ENCODE measurements at places on chromosomes 4 and X.

DNA sequence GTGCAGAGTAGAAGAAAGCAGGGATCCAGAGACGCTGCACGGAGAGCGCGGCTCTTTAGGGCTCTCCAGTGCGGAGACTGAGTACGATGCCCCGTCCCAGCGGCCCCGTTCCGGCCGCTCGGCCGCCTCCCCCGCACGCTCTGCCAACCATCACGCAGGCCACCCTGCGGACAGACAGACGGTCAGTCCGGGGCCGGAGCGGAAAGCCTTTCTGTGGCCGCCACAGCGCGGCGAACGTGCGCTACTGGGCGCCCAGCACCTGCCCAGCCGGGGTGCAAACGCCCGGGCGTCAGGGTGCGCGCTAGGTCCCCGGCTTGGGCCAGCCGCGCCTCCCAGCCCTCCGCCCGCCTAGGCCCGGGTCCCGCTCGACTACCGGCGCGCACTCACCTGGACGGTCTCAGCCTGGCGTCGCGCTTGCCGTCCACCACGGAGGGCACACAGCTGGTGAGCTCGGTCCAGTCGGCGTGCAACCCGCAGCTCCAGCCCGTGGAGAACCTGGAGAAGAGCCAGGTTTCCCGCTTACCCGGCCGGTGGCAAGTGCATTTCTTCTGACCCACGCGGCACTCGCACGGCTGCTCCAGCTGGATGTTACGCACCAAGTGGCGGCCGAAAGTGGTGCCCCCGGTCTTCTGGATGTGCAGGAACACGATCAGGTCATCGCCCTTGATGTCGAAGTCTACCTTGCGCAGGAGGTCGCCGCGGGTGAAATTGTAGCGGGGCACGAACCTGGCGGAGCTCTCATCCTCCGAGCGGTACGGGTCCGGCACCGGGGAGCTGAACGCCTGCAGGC is 1.8 kb downstream of the HS6ST2 start:
- DNase-seq = no peak

- no peak for DNase-seq
These were observed 39.8 kb downstream of the SNCA start for GRCh38 chr4:89797117-89797516.

DNA sequence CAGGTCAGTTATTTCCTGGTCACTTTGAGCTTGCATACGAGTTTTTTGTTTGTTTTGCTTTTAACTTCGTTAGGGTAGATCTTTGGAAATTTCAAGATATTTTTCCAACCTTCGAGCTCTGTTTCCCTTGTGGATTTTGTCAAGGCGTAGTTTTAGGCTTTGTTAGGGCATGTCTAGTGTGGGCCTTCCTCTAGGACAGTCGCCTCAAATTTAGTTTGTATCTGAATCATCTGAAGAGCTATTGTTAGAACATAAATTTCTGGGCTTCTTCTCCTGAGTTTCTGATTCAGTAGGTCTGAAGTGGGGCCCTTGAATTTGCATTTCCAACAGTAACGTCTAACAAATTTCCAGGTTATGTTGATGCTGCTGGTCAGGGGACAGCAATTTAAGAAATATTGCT is 48.8 kb upstream of the RBM47 start:
- DNase-seq = no peak

GRCh38 chr4:159153669-159154068 is 50.8 kb downstream of the RAPGEF2 start:
- no peak for DNase-seq

DNA sequence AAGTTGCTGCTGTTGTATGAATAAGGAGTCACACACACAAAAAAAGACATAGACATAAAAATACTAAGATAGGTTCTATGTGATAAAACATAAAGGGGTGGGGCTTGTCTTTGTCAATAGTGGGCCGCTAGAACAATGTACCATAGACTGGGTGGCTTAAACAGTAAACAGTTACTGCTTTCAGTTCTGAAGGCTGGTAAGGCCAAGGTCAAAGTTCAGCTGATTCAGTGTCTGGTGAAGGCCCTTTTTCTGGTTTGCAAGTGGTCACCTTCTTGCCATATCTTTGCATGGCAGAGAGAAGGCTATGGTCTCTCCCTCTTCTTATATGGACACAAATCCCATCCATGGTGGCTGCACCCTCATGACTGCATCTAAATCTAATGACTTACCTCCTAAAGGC is 1980.7 kb downstream of the PCDH7 start:
- no peak for DNase-seq

DNA sequence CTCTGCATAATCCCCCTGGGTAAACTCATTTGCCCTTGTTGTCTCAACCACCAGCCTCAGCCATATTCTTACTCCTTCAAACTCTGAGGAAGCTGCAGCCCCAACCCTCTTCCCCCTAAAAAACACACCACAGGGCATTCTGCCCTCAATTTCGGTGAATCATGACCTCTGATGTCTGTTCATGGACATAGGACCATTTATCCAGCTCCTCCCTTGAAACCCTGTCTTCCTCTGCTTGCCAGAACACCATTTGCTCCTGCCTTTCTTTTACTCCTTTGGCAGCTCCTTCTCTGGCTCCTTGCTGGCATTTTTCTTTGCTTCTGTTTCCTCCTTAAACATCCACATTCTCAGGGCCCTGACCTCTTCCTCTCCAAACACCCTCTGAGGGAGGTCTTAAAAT is 87.1 kb downstream of the ITIH6 start:
- DNase-seq = no peak

DNA sequence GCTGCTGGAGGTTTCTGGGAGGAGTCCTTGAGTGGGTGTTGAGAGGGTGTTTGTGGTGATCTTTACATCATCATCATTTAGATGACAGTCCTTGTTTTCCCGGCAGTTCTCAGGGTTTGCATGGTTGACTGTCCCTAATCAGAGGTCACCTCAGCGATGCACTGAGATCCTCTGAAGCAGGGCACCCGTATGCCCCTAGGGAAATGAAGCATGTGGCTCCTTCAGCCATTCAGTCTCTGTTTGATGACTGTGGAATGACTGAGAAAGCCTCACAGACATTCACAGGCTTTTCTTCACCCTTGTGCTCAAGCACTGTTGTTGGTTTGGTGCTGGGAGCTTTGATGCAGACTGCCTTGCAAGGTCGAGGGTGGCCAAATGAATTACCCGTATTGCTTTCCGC is 474.7 kb downstream of the SPRY1 start:
- no peak for DNase-seq

DNA sequence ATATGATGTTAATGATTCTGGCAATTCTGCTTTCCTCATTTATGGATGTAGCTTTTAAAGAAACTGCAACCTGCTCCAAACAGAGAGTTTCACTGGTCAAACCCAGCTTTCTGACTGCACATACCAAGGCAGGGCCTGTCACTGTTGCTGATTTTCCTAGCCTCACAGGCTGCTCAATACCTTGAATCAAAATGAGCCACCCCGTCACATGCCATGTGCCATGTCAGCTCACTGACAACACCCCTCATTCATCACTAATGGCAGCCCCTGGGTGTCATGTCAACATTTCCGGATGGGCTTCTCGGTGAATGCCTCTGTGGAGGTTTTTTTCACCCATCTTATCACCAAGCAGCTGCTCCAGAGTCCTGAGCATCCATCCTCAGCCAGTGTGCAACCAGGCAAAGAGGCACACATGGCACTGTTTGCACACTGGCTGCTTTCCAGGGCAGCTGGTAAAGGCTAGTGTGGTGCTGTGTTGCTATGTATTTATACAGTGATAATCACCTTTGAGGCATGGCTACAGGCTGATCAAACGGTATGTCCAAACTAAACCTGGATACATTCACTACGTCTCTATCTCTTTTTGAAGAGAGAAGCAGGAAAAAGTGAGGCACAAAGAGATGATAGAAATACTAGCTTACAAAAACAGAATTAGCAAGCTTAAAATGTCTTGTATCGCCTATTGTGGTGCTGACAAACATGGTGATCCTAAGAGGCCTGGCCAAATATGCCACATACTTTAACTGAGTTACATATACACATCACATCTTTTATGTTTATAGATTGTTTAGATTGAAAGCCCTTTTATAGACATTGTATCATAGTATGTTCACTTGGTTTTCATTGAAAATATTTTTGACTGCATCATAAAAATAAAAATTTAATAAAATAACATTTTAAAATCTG is 94.6 kb upstream of the INPP4B start:
- no peak for DNase-seq

- DNase-seq = no peak
These were observed 91.2 kb downstream of the NXF2 start for GRCh38 chrX:102338162-102338561.

DNA sequence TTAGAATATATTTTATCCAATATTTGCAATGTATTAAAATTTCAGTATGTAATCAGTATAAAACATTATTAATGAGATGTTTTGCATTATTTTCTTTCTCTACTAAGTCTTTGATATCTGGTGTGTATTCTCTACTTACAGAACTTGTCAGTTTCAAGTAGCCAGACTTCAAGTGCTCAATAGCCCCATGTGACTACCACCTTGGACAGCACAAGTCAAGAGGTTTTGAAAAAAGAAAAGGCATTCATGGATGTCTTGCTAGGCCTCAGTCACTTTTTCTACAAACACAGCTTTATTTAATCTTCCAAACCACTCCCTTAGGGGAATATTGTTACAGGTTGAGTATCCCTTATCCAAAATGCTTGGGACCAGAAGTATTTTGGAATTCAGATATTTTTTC is 189.4 kb downstream of the QDPR start:
- no peak for DNase-seq

DNA sequence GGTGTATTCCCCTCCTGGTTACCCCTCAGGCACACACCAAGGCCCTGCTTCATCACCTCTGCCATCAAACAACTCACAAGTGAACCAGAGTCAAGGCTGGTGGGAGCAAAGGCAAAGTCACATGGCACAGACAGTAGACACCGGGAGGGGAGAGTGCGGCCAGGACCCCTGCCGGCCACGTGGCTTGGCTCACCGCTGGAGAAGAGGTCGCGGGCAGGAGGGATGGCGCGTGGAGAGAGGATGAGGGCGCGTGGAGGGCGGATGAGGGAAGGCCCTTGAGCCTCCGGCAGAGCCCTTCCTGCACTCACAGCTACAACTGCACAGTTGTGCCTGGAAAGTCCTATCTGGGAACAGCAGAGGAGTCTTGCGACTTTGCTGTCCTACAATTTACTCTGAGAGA is 104.2 kb upstream of the ADRA2C start:
- DNase-seq = no peak

DNA sequence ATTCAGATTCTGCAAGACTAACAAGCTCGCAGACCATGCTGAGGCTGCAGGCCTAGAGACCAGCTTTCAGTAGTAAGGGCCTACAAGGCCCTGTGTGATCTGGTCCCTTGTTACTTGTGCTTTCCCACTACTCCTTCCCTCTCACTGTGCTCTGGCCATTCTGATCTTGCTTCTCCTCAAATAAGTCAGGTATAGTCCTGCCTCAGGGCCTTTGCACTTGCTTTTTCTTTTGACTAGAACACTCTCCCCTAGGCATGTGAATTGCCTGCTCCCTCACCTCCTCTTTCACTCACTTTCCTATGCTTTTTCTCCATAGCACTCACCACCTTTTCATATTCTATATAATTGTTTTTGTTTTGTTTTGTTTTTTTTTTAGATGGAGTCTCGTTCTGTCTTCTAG is 22.2 kb downstream of the AKAP14 start:
- DNase-seq = no peak

Data from hematopoietic multipotent progenitor cell treated with erythropoietin and hydrocortisone succinate and interleukin-3 and kit ligand, for 15 days (in vitro differentiated cells).